ENCODE measurements at places on chromosomes 4 and X. TPM values are rescaled to one million over a fixed set of nuclear protein-coding genes. Genes with fewer than 3 reads are reported as not detected.

UGT2B7 gene
- not detected for total RNA-seq

HSD17B13 gene
- not detected for total RNA-seq

ADGRG2 gene
- 8.9 TPM for total RNA-seq

CT47B1 gene
- total RNA-seq, result not detected

DNA sequence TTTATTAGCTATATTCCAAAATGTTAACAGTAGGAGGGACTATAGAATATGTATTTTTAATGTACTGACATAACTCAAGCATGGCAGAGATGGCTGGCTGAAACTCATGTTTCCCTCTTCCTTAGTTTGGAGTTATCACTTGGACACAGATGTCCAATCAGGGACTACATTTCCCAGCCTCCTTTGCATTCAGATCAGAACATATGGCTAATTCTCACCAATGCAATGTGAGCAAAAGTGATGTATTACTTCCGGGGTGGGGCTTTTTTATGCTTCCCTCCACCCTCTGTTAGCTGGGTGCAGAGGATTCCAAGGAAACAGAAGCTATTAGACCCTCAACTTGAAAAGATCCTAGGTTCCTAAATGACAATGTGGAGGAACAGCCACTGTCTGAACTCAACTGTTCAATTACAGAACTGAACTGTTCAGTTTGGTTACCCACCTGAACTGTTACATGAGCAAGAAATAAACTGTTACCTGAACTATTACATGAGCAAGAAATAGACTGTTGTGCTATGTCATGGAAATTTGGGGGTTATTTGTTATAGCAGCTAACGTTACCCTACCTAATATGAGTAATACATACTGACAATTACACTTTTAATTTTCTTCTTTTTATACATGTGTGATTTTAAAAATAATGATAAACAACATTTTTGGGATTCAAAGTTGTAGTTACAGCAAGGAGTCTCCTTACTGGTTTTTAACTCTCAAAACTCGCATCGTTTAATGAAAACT is 29.6 kb upstream of the ERVMER34-1 start:
- DNase-seq, result no peak

Data from H1 (cell line).